IMR-90 (cell line): ENCODE measurements at places on chromosomes 5 and 9.

DNA sequence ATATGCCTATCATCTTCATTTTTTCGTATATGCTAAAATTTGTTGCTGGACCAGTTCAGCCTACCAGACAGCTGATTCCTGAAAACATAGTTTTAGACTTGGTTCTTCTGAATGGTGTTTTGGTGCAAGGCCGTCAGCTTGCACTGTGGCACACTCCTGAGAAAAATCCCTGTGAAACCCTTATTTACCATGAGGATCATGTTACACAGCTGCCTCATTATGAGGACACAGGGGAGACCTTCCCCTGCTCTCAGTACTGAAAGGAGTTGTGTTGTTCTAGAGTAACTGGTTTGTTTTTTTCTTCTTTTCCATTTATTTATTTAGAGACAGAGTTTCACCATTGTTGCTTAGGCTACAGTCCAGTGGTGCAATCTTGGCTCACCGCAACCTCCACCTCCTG lies 37.6 kb downstream of the MAST4 start:
- no peak overlapping the region for H3K4me3 ChIP-seq
- no peaks in the 10 kb centered on the region for H3K27me3 ChIP-seq
- H3K27ac ChIP-seq: no peak overlapping the region
- H3K4me1 ChIP-seq: no peaks in the 10 kb centered on the region
- DNase-seq: no peak

- H3K4me1 ChIP-seq: no peaks in the 10 kb centered on the region
- no peak for DNase-seq
- H3K27me3 ChIP-seq: no peaks in the 10 kb centered on the region
- peaks cover 47% of the 10 kb centered on the region for H3K36me3 ChIP-seq
Measured at GRCh38 chr9:93663877-93664548, 87.6 kb downstream of the PHF2 start.

DNA sequence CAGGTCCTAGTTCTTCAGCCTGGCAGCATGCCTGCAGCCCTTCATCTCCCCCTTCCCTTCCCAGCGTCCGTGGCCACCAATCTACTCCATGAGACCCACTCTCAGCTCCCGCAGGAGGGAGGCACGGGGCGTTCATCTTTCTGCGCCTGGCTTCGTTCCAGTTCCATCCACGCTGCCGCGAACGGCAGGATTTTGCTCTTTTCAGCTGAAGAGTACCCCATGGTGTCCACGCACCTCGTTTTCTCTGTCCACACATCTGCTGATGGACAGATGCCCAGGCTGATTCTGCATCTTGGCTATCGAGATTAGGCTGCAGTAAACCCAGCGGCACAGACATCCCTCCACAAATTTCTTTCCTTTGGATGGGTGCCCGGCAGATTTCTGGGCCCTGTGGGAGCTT lies 30.5 kb upstream of the NKD2 start:
- H3K27ac ChIP-seq: no peak overlapping the region
- H3K4me1 ChIP-seq: no peaks in the 10 kb centered on the region
- no peaks in the 10 kb centered on the region for H3K36me3 ChIP-seq
- no peak for DNase-seq
- no peak overlapping the region for H3K4me3 ChIP-seq

GRCh38 chr9:89714321-89714720 lies 109.5 kb downstream of the GADD45G start:
- H3K4me3 ChIP-seq: no peak overlapping the region
- no peaks in the 10 kb centered on the region for H3K4me1 ChIP-seq
- no peaks in the 10 kb centered on the region for H3K27me3 ChIP-seq
- H3K36me3 ChIP-seq: no peaks in the 10 kb centered on the region
- no peak overlapping the region for H3K27ac ChIP-seq

DNA sequence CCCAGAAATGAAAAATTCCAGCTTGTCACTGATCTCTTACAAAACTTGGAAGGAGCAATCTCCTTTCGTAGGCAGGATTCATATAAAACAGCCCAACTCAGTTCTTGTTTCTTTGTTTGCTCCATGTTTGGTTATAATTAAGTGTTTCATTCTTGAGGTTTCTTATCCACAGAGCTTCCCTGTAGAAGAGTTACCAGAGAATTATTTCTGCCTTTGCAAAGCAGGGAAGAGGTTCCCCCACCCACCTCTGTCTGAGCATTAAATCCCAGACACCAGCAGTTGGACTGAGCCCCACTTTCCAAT lies 34.1 kb upstream of the RAI14 start:
- H3K4me1 ChIP-seq: peaks cover 7% of the 10 kb centered on the region
- no peak overlapping the region for H3K4me3 ChIP-seq
- peak overlapping the region; percentile 35; the same call in 1 of the 2 replicates for H3K27ac ChIP-seq
- peak; percentile 36 for DNase-seq
- H3K36me3 ChIP-seq: no peaks in the 10 kb centered on the region
- no peaks in the 10 kb centered on the region for H3K27me3 ChIP-seq

DNA sequence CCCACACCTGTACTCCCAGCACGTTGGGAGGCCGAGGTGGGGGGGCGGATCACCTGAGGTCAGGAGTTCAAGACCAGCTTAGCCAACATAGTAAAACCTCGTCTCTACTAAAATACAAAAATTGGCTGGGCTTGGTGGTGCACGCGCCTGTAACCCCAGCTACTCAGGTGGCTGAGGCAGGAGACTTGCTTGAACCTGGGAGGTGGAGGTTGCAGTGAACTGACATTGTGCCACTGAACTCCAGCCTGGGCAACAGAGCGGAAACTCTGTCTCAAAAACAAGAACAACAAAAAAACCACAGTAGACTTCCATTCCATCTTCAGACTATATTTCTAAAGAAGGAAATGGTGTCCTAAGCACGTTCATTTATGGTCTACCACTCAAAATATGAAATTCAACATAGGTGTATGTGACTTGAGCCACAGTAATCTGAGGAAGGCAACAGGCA lies 14.2 kb upstream of the SERINC5 start:
- no peaks in the 10 kb centered on the region for H3K4me1 ChIP-seq
- no peak for DNase-seq
- no peaks in the 10 kb centered on the region for H3K36me3 ChIP-seq
- no peak overlapping the region for H3K4me3 ChIP-seq
- H3K27me3 ChIP-seq: no peaks in the 10 kb centered on the region; the same call in 1 of the 2 replicates
- no peak overlapping the region for H3K27ac ChIP-seq

GRCh38 chr5:99317136-99317535 lies 388.3 kb upstream of the CHD1 start:
- no peaks in the 10 kb centered on the region for H3K27me3 ChIP-seq
- no peaks in the 10 kb centered on the region for H3K4me1 ChIP-seq
- no peak for DNase-seq
- H3K36me3 ChIP-seq: no peaks in the 10 kb centered on the region

DNA sequence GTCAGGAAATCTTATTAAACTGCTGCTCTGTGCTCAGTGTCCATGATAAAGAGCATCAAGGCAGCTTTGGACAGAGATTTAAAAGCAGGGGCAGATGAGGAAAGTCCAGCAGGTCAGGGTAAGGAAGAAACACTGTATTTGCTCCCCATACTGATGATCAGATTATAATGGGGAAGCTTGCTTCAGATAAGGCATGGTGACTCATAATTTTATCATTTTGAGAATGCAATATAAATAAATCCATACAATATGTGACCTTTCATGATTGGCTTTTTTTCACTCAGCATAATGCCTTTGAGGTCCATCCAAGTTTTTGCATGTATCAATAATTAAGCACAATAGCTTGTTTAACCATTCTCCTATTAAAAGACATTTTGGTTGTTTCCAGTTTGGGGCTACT lies 48.1 kb upstream of the LHFPL2 start:
- H3K27me3 ChIP-seq: no peaks in the 10 kb centered on the region
- DNase-seq: no peak
- no peak overlapping the region for H3K4me3 ChIP-seq
- H3K4me1 ChIP-seq: peaks cover 10% of the 10 kb centered on the region
- no peak overlapping the region for H3K27ac ChIP-seq
- no peaks in the 10 kb centered on the region for H3K36me3 ChIP-seq
